Muscle of leg (tissue), 16 donors: ENCODE measurements at places on chromosomes 5 and 9. TPM values are rescaled to one million over a fixed set of nuclear protein-coding genes. Genes with fewer than 3 reads are reported as not detected.

GRCh38 chr9:73753171-73753570 is 601.5 kb downstream of the ANXA1 start:
- no peak for DNase-seq

DNA sequence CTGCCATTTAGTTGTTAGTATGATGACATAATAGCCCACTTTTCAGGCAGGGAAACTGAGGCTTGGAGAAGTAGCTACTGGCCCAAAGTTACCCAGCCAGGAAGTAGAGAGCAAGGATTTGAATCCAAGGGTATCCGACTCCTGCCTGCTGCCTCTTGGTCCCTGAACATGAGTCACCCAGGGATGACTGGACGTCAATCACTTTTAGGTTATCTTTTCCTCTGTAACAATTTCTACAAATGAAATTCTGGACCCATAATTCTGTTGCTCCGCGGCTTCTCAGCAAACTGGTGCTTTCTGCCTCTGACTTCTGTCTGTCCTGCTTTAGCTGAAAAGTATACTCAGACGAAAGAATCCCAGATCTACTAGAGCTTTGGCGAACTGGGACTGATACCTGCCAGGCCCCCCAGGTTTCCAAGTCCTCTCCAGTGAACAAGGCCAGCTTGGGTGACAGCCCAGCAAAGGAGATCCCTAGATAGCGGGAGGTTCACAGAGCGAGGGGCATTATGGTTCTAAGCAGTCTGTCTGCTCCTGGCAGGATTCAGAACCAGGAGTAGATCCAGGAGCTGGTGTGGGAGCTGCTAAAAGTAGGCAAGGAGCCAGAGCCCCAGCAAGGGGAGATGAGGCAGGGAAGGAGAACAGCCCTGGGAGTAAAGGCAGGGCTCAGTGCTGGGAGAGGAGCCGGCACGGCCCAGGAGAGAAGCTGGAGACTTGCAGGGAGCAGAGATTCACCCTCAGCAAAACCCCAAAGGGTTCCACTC is 20.6 kb downstream of the OLFML2A start:
- DNase-seq = peak; percentile 72

GRCh38 chr5:174231956-174232487 is 186.5 kb downstream of the NSG2 start:
- DNase-seq = no peak

DNA sequence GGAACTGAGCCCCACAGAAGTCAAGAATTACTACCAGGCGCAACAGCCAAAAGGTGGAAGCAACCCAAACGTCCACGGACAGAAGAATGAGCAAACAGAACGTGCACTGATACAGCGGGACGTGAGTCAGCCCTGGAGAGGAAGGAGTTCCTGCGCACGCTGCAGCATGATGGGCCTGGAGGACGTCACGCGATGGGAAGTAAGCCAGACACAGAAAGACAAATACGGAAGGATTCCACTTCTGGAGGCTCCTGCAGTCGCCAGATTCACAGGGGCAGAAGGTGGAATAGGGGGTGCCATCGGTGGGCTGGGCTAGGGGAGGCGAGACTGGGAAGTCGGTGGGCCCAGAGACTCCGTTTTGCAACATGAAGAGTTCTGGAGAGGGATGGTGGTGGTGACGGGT is 80.3 kb upstream of the PHYKPL start:
- peak; percentile 56 for DNase-seq

DNA sequence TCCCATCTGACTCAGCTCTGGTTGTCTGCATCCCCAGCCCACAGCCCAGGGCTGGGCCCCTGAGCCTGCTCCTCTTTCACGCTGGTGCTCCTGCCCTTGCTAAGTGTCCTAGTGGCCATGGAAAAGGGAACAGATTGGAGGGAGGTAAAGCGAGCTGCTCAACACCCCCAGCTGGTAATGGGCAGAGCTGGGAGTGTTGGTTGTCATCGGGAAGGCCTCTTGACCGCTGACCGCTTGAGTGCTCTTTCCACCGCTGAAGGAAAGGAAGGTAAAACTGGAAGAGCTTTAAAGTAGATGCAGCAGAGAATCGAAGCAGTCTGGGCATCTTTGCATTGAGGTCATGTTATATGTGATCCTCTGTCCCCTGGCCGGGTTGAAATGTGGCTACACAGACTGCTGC is 60.2 kb downstream of the CRB2 start:
- DNase-seq = no peak

- no peak for DNase-seq
Observed at GRCh38 chr5:53552561-53552960, 7.9 kb upstream of the NDUFS4 start.

GRCh38 chr5:159456261-159456660 is 126.0 kb upstream of the IL12B start:
- DNase-seq = no peak

- no peak for DNase-seq
Observed at GRCh38 chr9:134951461-134951860, 33.7 kb upstream of the FCN1 start.

DNA sequence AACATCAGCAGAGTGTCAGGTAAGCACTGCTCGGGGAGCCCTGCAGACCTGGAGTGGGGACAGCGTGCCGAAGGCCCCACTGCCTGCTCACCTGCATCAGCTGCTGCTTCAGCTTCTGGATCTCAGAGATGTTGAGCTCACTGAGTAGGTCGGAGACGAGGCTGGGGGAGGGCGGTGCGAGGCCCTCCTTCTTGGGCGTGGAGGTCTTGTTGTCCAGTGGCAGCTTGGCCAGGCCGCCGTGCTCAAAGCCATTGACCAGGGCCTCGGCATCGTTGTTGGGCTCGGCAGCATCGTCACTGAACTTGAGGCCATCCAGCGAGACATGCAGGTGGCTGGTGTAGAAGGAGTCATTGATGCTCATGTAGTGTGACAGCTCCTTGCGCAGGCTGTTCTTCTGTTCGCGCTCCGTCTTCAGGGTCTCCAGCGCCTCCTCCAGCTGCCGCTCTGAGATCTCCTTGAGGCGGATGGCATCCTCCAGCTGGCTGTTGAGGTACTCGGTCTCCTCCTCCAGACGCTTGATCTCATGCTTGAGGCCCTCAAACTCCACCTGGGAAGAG is 44.3 kb downstream of the BICD2 start:
- no peak for DNase-seq

DNA sequence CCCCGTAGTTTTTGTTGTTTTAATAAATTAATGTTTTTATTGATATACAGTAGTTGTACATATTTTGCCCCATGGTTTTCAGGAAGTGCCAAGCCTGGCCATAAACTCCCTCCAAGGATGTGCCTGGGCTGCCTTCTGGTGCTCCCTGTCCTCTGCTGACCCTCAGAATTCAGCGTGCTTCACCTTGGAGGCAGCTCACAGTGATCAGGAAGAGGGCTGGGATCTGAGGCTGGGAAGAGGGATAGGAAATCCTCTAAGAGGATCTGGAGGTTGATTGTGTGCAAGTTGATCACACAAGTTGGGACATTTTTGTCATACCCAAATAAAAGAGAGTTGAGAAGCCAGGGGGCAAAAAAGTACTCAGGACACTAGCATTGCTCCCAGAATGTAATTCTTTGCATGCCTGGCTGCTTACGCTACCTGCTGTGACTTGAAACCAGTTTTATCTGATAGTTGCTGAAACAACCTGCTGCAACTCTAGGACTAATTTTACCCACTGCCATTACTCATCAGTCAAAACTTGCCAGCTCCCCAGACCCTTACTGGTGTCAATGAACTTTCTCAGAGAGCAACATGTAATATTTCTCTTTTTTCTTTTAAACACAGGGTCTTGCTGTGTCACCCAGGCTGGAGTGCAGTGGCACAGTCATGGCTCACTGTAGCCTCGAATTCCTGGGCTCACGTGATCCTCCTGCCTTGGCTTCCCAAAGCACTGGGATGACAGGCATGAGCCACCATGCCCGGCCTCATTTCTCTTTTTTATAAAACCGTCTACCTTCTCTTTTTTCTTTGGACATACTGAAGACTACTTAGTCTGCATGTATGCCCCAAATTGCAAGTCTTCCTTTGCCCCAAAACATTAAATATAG is 29.0 kb downstream of the PDE6A start:
- no peak for DNase-seq

DNA sequence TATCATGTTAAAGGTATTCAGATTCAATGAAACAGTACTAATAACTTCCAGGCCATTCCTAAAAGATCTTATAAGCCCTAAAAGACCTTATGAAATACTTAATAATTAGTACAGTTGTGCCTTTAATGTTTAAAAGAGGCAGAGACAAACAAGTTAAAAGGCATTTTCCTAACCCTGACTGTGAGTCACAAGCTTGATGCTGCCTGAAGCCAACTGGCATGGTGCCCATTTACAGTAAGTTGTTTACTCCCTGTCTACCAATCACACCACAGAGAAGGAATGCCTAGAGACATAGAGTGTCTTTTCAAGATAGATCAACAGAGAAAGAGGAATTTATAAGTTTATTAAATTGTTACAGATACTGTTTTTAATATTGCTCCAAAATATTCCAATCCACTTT is 47.8 kb downstream of the NR3C1 start:
- DNase-seq = peak; percentile 96

DNA sequence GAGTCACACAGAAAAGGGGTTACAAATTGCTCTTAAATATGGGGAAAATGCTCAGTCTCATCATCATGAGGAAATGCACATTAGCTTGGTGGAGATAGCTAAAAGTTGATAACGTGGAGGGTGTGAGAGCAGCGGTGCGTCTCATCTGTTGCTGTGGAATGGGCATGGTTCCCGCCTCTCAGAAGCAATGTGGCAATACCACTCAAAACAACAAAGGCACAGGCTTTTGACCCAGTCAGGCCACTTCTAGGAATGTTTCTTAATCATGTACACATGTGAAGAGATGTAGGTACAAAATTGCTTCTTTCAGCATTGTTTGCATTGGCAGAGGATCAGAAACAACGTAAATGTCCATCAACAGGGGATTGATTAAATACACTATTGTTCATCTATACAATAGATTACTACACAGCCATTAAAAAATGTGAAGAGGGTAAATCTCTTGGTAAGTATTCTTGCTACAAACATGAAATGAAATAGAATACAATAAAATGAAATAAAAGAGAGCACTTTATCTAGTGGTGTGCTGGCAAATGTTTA is 212.6 kb upstream of the MSX2 start:
- DNase-seq = no peak

- no peak for DNase-seq
Observed at GRCh38 chr9:28410411-28410810, 837.1 kb upstream of the C9orf72 start.

- no peak for DNase-seq
Observed at GRCh38 chr5:143126174-143127019, 277.1 kb downstream of the NR3C1 start.

DNA sequence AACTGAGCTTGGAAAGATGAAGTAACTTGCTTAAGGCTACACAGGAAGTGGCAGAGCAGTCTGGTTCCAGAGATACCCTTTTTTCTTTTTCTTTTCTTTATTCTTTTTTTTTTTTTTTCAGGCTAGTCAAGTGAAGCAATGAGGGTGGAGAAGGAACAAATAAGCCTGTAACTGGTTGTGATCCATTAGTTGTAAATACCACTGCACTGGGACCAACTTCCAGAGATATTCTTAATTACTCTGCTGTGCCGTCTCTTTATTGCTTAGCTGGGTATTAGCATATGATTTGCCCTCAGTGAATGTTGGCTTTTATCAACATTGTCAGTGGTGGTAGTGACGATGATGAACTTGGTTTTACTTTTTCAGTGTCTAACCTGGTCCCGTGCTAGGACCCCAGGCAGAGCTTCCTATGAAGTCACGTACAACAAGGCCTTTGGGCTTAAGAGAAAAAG is 26.7 kb downstream of the LNPEP start:
- DNase-seq = peak; percentile 43

GRCh38 chr5:150138551-150139265 is 16.9 kb downstream of the PDGFRB start:
- peak; percentile 83 for DNase-seq

- DNase-seq = no peak
Observed at GRCh38 chr9:108442627-108443018, 413.2 kb downstream of the ACTL7B start.

DNA sequence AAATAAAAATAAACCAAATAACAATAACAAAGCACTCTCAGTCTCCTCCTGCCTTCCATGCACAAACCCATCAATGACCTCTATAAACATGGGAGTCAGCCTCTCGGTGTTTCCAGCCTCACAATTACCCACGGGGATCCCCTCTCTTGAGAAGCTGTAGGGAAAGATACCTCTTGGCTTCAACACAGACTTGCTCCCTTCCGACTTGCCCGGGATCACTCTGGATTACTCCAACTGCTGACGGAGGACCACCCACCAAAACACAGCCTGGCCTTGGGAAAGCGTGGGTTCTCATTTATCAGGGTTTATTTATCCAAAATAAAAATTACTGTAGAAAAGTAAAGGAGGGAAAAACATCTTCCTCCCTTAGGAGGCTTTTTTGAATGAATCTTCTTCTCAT is 11.5 kb upstream of the NKX2-5 start:
- no peak for DNase-seq

DNA sequence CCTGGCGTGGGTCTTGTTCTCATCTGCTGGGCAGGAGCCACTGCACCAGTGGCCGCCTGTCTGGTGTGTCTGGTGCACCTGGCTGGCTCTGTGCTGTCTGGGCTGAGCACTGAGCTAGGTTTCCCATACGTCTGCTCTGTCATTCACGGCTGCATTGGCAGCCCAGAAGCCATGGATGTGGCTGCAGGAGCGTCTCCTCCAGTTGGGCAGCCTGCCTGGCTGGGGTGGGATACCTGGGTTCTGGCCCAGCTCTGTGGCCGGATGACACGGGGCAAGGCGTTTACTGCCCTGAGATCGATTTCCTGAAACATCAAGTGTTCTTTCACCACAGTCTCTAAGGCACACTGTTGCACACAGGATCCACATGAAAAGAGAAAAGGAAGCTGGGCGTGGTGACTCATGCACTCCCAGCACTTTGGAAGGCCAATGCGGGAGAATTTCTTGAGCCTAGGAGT is 25.5 kb upstream of the SLC25A51 start:
- DNase-seq = no peak

- DNase-seq = no peak
Observed at GRCh38 chr5:95913663-95914062, 48.0 kb downstream of the ELL2 start.

- DNase-seq = peak; percentile 77
Observed at GRCh38 chr5:153964880-153965645, 73.6 kb downstream of the FAM114A2 start.

GRCh38 chr5:141487131-141487530 is 1.8 kb upstream of the PCDHGC5 start:
- no peak for DNase-seq

Gene RANBP3L
- polyA plus RNA-seq = 0.60 TPM

Gene GPR21
- polyA plus RNA-seq = 0.24 TPM

Gene STPG3
- polyA plus RNA-seq = not detected

Gene ALG2
- 19.4 TPM for polyA plus RNA-seq

Gene STXBP1
- 12.1 TPM for polyA plus RNA-seq

Gene RELL2
- polyA plus RNA-seq = 0.29 TPM

Gene LIX1
- 9.5 TPM for polyA plus RNA-seq

Gene TMEM215
- 0.89 TPM for polyA plus RNA-seq

Gene DBH
- polyA plus RNA-seq = 0.59 TPM

Gene IFNA21
- not detected for polyA plus RNA-seq
